Retinal pigment epithelial cell (primary cell): ENCODE measurements at places on chromosomes 6 and 20.

DNA sequence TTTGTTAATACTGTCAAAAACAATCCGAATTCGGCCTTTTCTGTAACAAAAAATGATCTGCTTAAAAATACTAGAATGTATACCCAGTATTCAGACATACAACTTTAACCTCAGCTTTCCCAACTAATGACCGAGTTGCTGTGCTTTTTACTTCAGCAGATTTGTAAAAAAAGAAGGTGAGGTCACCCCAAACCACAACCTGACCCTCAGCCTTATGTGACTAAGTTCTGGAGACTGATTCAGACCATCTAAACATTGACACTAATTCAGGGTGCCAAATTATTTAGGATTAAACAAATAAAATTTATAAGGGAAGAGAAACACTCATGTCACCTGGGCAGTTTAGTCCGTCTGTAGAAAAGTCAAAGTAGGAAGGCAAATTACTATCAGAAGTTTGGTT lies 7.7 kb downstream of the CCN6 start:
- no peak for DNase-seq

GRCh38 chr6:150280703-150281102 lies 88.1 kb upstream of the IYD start:
- DNase-seq: no peak

DNA sequence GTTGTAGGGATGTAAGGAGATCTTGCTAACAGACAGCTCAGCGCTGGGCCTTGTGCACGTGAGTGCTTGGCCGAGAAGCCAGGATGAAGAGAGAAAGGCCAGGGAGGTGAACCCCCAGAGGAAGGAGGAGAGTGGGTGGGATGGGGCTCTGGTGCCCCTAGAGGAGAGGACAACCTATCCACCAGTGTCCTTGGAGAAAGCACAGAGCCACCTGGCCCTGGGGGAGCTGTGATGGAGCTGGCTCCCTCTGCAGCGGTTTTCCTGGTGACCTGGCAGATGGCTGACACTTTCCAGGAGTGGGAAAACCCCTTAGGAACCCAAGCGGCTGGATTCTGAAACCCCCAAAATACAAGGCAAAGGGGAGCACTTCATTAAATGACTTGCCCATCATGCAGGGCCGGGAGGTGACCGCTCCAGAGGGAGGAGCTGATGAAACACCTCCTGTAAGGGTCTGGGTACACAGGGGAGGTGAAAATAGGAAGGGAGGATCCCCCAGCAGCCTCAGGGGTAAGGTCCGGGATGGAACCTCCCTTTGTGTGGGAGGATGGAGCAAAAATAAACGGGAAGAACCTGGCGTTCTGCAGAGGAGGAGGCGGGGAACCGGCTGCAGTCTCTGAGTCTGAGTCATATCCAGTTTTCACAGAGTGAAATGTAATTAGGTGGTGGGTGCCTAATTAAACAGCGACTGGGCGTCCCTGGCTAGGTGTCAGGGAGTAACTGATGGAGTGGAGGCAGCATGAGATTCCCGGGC lies 80.4 kb downstream of the SULF2 start:
- no peak for DNase-seq

GRCh38 chr6:3122823-3123182 lies 4.3 kb downstream of the BPHL start:
- no peak for DNase-seq

- no peak for DNase-seq
Observed at GRCh38 chr6:146850238-146850896, 251.6 kb downstream of the ADGB start.

DNA sequence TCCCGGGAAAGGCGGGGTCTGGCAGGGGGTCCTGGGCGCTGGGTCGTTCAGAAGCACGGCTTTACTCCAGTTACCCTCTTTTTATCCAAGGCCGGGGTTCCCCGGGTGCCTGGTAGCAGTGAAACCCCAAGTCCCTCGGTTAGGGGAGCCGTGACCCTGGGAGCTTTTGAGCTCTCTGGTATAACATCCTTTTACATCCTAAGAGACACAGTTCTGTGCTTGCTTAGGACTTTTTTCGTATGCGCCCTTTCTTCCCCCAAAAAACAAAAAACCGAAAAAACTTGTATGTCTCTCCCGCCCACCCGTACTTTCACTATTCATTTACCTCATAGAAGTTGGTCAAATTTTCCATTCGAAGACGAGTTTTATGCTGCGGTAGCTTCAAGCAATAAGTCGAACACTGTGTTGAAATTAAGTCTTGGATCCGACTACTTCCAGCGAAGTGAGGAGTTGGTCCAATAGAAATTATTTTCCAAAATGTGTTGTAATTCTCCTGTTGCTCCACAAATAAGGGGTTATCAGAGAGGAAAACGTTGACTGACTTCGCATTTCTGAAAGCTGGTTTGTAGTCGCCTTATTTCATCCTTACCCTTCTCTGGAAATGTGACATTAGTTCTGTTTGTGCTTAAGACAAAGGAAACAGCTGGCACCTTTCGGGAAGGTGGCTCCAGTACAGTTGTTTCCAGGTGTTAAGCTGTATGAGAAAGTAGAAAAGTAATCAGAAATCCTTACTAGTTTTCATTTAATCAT lies 816 bp upstream of the MAN1A1 start:
- DNase-seq: no peak

- no peak for DNase-seq
Observed at GRCh38 chr6:43271944-43272343, 26.1 kb upstream of the SLC22A7 start.

DNA sequence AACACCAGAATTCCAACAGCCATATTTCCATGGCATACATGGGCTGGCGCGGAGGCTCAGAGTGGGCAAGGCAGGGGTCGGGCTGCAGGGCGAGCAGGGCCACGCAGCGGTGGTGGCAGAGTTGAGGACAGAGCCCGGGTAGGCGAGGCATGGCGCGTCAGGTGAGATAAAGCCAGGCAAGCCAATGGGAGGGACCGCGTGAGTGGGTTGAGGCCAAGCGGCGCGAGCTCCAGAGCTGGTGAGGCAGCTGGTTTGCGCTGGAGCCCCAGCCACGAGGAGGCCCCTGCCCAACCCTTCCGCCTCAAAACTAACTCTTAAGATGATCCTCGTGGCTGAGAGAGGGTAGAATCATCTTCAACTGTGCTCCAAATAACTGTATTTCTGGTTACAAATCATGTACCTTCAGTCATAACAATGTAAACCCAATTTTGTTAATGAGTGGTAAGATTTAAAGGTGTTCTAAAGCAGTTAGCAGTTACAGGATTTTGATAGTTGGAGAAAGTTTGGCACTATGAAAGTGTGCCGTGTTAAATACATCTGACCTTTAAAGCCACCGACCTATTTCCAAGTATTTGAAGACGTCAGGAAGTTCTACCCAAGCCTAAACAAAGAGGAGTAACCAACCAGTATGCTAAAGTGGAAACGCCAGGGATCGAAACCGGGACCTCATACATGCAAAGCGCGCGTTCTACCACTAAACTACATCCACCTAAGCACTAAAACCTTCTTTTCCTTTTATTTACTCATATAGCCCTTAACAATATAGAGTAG lies 107.9 kb downstream of the GPX5 start:
- DNase-seq: no peak

GRCh38 chr6:116136373-116136772 lies 10.4 kb upstream of the COL10A1 start:
- DNase-seq: no peak

GRCh38 chr20:3778976-3779375 lies 2.3 kb downstream of the SPEF1 start:
- no peak for DNase-seq
